ENCODE measurements at places on chromosomes 1 and 21. TPM values are rescaled to one million over a fixed set of nuclear protein-coding genes. Genes with fewer than 3 reads are reported as not detected.

UBIAD1 gene
- polyA plus RNA-seq = 6.8 TPM

FAM163A gene
- polyA plus RNA-seq = 0.20 TPM

FNBP1L gene
- polyA plus RNA-seq = 1.5 TPM

FAM151A gene
- polyA plus RNA-seq = 3.8 TPM

SIPA1L2 gene
- polyA plus RNA-seq = 1.1 TPM

KIF26B gene
- polyA plus RNA-seq = 0.07 TPM

KRTAP10-6 gene
- not detected for polyA plus RNA-seq

EFNA1 gene
- 3.7 TPM for polyA plus RNA-seq

TSPEAR gene
- polyA plus RNA-seq = 0.03 TPM

PEF1 gene
- 70.4 TPM for polyA plus RNA-seq

IFNLR1 gene
- 3.3 TPM for polyA plus RNA-seq

AGO4 gene
- 11.1 TPM for polyA plus RNA-seq

S100A7A gene
- not detected for polyA plus RNA-seq

PCSK9 gene
- 0.03 TPM for polyA plus RNA-seq

FALEC gene
- 0.29 TPM for polyA plus RNA-seq

Data from spleen (tissue), 13 donors.